ENCODE measurements at places on chromosomes 6 and 20.

- DNase-seq = no peak
Observed at GRCh38 chr6:125989631-125990030, 3.3 kb downstream of the TRMT11 start.

DNA sequence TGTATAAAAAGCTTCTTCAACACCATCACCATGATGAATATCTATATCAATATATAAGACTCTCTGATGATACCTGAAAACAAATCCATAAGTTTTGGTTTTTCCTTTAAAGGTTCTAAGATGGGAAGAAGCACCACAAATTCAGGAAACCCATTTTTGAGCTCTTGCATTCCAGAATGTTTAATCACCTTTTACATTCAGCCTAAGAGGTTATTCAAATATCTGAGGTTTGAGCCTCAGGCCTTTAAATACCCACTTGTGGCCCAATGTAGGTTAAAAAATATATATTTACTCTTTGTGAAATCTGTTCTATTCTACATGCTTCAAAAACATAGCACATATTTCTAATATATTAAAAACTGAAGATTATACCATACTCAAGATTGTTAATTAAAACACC is 17.6 kb downstream of the HDAC2 start:
- no peak for DNase-seq

DNA sequence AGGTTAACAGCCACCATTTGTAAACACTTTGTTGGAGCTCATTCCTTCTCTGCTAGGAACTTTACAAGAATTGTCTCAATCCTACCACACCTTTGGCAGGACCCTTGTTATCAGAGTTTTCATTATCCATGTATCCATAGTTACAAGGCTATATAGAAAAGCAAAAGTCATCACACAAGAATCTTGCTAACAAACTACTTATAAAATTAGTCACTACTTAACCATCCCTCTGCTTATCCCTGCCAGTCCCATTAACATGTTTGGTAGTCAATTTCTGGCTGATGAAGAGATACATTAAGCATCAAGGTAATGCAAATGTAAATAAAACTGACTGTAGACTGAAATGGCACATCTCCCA is 10.4 kb downstream of the ZSWIM3 start:
- DNase-seq = no peak

DNA sequence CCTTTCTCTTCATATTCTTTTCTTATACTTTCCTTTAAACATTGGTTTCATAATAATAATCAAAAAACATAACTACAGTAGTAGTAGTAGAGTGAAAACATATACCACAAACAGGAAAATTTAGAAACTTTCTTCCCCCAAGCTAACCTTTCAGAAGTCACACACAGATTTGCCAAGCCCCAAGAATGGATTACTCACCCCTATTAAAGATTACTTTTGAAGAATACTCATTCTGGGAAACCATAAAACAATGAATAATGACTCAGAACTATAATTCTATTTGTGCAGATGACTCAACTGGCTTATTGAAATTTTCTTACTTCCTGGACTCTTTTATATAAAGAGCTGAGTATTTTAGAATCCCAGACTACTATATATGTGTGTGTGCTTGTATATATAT is 119.4 kb upstream of the GJE1 start:
- DNase-seq = no peak

- no peak for DNase-seq
Observed at GRCh38 chr6:12013307-12013719, 1.2 kb downstream of the HIVEP1 start.
